Naive thymus-derived CD8-positive, alpha-beta T cell (primary cell): ENCODE measurements at places on chromosomes 2 and 18.

DNA sequence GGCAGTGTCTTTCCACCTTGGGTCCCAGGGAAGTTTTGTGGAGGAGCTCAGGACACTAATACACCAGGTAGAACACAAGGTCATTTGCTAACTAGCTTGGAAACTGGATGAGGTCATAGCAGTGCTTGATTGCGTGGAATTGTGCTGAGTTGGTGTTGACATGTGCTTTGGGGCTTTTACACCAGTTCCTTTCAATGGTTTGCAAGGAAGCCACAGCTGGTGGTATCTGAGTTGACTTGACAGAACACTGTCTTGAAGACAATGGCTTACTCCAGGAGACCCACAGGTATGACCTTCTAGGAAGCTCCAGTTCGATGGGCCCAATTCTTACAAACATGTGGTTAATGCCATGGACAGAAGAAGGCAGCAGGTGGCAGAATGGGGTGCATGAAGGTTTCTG lies 5.9 kb downstream of the CTLA4 start:
- H3K27ac ChIP-seq: no peak overlapping the region
- H3K4me3 ChIP-seq: no peak overlapping the region
- no peaks in the 10 kb centered on the region for H3K27me3 ChIP-seq

DNA sequence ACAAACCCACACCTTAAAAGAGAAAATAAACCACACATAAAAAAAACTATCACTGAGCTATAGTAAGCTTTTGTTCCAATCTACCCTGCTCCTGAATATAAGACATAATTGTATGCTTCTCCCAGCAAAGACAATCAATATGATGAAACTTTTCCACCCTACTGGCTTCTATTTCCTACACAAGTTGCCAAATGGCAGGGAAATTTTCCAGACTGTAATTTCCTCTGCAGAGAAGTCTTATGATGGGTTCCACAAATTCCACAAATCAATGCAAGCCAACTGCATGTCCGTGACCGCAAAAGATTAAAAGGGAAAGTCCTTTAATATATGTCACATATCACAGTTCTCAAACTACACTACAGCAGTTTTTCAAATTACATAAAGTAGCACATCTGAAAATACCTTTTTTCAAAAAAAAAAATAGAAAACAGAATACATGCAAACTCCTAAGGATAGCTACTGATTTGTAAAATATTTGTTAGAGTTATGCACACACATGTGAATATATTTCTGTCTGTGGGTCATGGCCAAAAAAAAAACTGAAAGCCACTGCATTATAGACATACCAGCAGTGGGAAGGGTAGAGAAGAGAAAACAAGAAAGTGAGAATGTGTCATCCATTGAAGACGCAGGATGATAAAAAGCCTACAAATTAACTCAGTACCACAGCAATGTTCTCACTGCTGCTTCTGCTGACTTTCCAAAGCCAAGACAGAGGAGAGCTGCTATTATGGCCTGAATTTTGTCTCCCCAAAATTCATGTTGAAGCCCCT lies 61.4 kb downstream of the RPL31 start:
- H3K27me3 ChIP-seq: no peaks in the 10 kb centered on the region
- no peak overlapping the region for H3K4me3 ChIP-seq
- H3K4me1 ChIP-seq: no peaks in the 10 kb centered on the region
- no peak for DNase-seq
- no peaks in the 10 kb centered on the region for H3K36me3 ChIP-seq
- no peak overlapping the region for H3K27ac ChIP-seq

DNA sequence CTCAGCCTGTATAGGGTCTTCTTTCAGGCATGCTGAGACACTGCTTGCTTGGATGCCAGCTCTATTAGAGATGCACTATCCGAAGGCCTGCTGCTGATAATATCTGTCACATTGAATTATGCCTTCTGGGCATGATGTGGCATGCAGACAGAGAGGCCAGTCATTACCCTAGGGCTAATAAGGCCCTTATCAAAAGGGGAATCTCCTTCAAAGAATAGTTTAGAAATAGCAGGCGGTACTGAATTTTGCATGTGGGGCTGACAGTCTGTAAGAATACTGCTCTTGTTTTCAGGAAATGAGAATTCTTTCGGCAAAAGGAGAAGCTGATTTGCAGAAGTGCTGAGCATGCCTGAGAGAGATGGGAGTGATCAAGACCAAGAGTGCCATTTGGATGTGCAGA lies 13.1 kb upstream of the LHCGR start:
- peaks cover 2% of the 10 kb centered on the region for H3K36me3 ChIP-seq
- H3K4me1 ChIP-seq: no peaks in the 10 kb centered on the region
- H3K27ac ChIP-seq: no peak overlapping the region
- DNase-seq: no peak
- H3K4me3 ChIP-seq: no peak overlapping the region

- no peak for DNase-seq
- no peaks in the 10 kb centered on the region for H3K27me3 ChIP-seq
- H3K4me1 ChIP-seq: no peaks in the 10 kb centered on the region
- H3K27ac ChIP-seq: no peak overlapping the region
Observed at GRCh38 chr18:3162181-3162580, 57.6 kb downstream of the MYOM1 start.

DNA sequence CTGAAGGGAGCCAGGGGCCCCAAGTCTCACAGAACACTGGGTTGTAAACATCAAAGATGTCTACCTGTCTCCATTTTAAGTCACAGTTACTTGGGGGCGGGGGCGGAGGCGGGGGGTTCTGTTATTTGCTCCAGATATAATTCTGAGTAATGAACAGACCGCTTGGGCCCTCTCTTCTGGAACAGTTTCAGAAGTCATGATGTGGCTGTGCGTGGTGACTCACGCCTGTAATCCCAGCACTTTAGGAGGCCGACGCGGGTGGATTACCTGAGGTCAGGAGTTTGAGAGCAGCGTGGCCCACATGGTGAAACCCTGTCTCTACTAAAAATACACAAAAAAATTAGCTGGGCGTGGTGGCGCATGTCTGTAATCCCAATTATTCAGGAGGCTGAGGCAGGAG lies 157.9 kb upstream of the APCDD1 start:
- DNase-seq: no peak
- peaks cover 40% of the 10 kb centered on the region for H3K4me1 ChIP-seq
- H3K4me3 ChIP-seq: no peak overlapping the region
- no peak overlapping the region for H3K27ac ChIP-seq

DNA sequence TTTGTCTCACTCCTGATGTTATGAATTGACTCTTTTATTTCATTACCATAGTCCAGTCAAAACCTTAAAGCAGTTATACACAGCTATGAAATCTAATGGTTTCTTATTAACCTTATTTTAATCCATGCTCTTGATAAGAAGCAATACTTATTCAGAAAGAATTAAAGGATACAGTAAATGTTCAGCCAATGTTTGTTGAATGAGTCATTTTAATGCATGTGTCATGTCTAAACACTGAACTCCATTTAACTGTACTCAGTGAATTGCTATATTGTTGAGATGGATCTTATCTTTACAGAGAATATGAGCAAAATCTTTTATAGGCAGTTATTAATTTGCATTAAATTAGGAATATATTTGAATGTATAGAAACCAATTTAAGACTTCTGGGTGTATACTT lies 135.1 kb upstream of the TFPI start:
- no peak for DNase-seq
- H3K4me3 ChIP-seq: no peak overlapping the region
- no peaks in the 10 kb centered on the region for H3K36me3 ChIP-seq

DNA sequence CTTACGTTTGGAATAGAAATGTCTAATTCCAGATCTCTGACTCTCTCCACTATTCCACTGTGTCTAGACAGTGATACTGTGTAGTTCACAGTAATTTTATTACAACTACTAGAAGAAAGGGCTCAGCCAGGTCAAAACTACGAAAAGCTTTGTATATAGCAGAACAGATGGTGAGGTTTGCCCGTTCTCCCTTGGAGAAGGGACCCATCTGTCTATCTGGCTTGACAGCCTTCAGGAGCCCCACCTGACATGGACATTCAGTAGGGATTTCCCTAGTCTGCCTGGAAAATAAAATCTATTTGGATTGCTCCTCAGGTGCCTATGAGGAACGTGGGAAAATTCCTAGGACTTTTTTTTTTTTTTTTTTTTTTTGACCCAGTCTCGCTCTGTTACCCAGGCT lies 435.4 kb downstream of the NRXN1 start:
- H3K4me1 ChIP-seq: no peaks in the 10 kb centered on the region
- no peak for DNase-seq
- H3K4me3 ChIP-seq: no peak overlapping the region
- no peaks in the 10 kb centered on the region for H3K36me3 ChIP-seq
- no peaks in the 10 kb centered on the region for H3K27me3 ChIP-seq
- H3K27ac ChIP-seq: no peak overlapping the region

- peaks cover 2% of the 10 kb centered on the region for H3K27me3 ChIP-seq
- no peaks in the 10 kb centered on the region for H3K4me1 ChIP-seq
- DNase-seq: no peak
- no peak overlapping the region for H3K27ac ChIP-seq
- H3K36me3 ChIP-seq: no peaks in the 10 kb centered on the region
- H3K4me3 ChIP-seq: no peak overlapping the region
Observed at GRCh38 chr2:23034996-23035395, 350.0 kb upstream of the KLHL29 start.

DNA sequence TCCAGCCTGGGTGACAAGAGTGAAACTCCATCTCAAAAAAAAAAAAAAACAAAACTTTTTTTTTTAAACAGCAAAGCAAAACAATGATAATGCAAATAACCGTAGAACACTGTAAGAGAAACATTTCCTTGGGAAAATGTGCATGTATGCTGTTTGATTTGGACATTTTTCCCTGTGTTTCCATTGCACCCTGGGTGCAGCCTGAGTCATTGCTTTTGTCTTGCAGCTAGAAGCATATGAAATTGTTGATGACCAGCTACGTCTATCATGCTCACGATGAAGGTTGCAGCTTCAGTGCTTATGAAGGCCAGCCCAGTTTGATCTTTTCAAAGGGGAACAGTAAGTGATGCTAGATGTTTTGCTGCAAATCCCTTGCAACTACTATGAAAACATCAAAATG lies 41.5 kb downstream of the MOGAT1 start:
- no peak for DNase-seq

DNA sequence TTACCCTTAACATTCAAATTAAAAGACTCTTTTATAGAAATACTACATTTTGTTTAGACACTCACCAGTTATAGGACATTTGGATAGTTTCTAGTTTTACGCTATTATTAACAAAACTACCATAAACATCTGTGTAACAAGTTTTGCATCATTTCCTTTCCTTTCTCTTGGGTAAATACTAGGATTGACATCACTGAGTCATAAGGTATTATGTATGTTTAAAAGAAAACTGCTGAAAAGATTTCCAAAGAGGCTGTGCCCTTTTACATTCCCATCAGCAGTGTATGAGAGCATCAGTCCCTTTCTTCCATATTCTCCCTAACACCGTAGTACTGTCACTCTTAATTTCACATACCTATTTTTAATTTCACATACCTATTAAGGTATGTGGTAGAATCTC lies 130.6 kb downstream of the USP34 start:
- H3K4me3 ChIP-seq: no peak overlapping the region
- DNase-seq: no peak
- peaks cover 3% of the 10 kb centered on the region for H3K4me1 ChIP-seq
- no peaks in the 10 kb centered on the region for H3K27me3 ChIP-seq
- peaks cover 36% of the 10 kb centered on the region for H3K36me3 ChIP-seq
- H3K27ac ChIP-seq: no peak overlapping the region

- no peaks in the 10 kb centered on the region for H3K4me1 ChIP-seq
- no peak overlapping the region for H3K27ac ChIP-seq
- peaks cover 9% of the 10 kb centered on the region for H3K27me3 ChIP-seq
- H3K4me3 ChIP-seq: no peak overlapping the region
- peaks cover 17% of the 10 kb centered on the region for H3K36me3 ChIP-seq
Observed at GRCh38 chr2:200288670-200289429, 17.6 kb upstream of the SPATS2L start.

DNA sequence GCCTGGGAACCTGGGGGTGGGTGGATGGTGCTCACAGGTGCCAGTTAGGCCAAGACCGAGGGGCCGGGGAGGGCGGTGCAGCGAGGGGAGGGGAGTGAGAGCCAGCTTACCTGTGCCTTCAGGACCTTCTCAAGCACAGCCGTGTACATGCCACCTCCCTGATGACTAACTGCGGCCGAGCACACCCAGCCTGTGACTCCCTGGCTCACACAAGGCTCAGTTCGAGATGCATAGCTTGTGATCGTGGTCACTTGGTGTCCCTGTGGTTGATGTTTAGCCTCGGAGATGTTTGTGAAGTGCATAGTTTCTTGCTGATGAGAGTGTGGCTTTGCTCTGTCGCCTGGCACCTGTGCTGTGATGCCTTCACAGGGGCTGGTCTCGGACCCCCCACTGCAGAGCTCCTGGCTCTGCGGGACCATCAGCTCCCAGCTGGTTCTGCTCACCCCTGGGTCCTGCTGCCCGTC lies 84.5 kb upstream of the ODC1 start:
- H3K4me1 ChIP-seq: peaks cover 11% of the 10 kb centered on the region
- DNase-seq: no peak
- H3K27me3 ChIP-seq: no peaks in the 10 kb centered on the region
- no peaks in the 10 kb centered on the region for H3K36me3 ChIP-seq

- H3K4me1 ChIP-seq: peaks cover under 1% of the 10 kb centered on the region
- no peak for DNase-seq
- no peak overlapping the region for H3K4me3 ChIP-seq
- H3K36me3 ChIP-seq: no peaks in the 10 kb centered on the region
Observed at GRCh38 chr2:144510294-144510991, 9.5 kb downstream of the ZEB2 start.

DNA sequence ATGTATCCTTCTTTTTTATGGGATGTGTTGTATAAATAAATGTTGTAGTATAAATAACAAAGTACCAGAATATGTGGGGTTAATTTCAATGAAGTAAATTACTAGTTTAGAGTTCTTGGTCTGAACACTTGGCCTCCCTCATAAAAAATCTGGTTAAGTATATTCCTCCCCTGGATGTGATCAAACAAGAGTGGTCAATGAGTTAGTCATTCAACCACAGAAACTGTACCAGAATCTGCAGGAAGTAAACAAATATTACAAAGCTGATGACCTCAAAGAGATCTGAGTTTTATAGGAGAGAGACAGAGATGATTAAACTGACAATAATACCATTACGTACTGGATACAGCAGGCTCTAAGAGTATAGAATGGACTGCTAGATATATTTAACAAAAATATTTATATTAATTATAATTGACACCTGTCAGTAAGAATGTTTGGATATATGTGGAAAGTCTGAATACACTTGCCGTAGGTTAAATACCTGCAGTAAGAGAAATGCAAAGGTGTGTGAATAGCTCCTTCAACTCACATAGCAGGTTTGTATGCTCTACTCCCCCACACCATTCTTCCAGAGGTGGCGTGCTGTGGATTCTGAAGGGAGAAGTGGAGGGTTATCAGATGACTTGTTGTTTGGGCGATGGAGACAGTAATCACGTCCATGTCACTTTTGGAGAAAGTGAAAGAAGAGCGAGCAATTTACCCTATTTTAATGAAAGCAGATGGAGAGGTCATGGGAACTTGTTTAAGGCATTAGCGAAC lies 108.3 kb upstream of the LRATD1 start:
- no peak overlapping the region for H3K4me3 ChIP-seq
- no peak for DNase-seq
- H3K27ac ChIP-seq: no peak overlapping the region
